ENCODE measurements at places on chromosomes 4 and X.

- no peak for DNase-seq
Observed at GRCh38 chrX:118772051-118772450, 44.6 kb downstream of the IL13RA1 start.

GRCh38 chrX:17987783-17988182 is 126.7 kb upstream of the RAI2 start:
- no peak for DNase-seq

GRCh38 chr4:8022767-8023695 is 83.4 kb upstream of the AFAP1 start:
- no peak for DNase-seq

GRCh38 chr4:96519291-96519690 is 679.4 kb downstream of the PDHA2 start:
- no peak for DNase-seq

DNA sequence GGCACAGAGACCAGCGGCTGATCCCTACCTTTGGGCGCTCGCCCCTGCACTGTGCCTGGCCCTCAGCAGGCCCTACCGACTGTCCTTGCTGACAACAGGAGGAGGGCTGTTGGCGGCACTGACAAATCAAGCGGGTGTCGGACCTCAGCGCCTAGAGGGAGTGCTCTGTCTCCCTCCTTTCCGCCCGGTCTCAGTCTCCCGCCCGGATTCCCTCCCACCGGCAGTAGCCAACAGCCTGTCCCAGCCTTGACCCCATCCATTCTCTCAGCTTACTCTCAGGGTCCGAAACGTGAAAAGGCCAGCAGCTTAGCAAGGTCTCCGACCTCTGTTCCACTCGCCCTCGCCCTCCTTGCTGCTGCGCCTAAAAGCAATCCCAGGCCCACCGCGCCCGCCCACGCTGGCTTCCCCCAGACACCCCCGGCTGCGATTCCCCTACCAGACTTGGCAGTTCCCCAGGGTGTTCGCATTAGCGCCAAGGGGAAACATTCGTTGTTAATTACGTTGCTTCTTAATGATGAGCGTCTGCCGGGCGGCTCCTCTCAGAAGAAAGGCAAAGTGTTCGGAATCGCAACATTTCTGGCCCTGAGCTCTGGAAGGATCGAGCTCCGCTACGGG is 96.2 kb downstream of the SOWAHB start:
- DNase-seq, result no peak
